ENCODE measurements at places on chromosomes 12 and 14. TPM values are rescaled to one million over a fixed set of nuclear protein-coding genes. Genes with fewer than 3 reads are reported as not detected.

DNA sequence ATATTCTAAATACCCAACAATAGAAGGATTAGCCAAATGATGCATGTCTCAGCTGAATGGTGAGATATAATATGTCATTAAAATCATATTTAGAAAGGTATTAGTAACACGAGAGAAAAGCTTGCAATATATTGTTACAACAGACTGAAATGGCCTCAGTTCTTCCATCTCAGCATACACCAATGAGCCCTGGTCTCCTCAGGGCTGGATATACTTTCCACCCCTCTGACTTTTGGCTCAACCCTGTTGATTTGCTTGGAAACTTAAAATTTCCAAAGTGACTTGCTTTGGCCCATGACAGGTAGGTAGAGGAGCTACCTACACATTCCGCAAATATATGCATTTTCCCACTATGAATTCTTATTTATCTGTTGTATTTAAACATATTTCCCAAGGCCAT, 908.1 kb upstream of the TMEM132C start:
- DNase-seq: no peak

GRCh38 chr14:67416085-67416484, 4.1 kb upstream of the PLEK2 start:
- DNase-seq: peak; percentile 52

GRCh38 chr12:12997156-12997555, 2.9 kb downstream of the HEBP1 start:
- DNase-seq: no peak

- no peak for DNase-seq
These were observed 4.2 kb upstream of the LIN7A start for GRCh38 chr12:80941916-80942315.

- DNase-seq: no peak
These were observed 37.7 kb downstream of the FOXN4 start for GRCh38 chr12:109271418-109271817.

GRCh38 chr14:86912709-86913108, 1080.3 kb downstream of the GALC start:
- DNase-seq: no peak

DNA sequence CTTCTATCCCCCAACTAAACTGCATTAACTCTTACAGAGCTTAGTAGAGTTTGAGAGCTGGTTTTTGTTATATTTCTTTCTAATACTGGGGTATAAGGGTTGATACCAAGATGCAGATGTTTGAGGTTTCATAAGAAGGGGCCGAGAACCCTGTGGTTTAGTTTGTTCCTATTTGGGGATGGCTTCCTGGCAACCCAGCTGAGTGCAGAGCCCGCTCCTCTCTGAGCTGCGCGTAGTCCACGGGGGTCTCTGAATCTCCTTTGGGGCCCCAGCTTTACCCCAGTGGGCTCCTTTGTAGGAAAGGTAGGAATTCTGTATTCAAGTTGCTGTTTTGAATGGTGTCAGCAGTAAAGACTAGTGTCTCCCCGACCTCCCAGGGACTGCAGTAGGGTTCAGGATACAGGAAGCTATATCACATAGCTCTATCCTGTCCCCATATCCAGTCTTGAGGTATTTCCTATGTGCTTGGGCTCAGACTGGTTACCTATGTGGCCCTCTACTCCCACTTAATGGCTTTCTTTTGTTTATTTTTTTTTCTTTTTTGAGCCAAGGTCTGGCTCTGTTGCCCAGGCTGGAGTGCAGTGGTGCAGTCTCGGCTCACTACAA, 25.4 kb downstream of the PLXNC1 start:
- DNase-seq: no peak

GRCh38 chr14:36238666-36239363, 62.3 kb upstream of the PTCSC3 start:
- no peak for DNase-seq

DNA sequence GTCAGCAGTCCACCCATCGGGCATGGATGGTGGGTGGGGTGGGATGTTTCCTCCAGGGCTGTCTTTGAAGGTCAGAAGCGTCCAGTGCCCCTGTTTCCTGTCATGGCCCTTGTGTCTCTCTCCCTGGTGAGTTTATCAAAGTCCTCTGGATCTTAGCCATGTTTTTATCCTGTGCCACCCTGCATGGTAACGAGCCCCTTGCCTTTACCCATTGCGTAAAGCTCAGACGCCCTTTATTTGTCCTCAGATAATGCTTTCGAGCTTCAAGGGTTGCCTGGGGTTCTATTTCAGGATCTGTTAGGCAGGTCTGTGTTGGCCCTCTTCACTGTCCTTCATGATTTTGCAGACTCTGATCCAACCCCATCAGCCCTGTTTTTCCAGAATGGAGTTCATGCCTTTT, 172.9 kb downstream of the TSPAN9 start:
- no peak for DNase-seq

DNA sequence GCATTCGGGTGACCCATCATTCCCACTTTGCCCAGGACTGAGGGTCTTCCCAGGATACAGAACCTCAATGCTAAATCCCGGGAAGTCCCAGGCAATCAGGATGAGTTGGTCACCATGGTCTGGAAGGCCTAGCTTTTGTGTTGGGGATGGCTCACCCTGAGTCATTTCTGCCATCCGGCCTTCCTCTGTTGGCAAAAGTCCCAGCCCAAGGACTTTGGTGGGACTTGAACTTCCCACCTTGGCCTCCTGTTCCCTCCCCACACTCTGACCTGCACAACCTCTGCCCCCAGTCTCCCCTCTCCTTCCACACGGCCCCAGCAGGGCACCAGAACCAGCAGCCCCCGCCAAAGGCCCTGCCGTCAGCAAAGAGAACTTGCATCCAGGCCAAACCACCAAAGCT, 24.6 kb upstream of the NCOR2 start:
- DNase-seq: peak; percentile 21

DNA sequence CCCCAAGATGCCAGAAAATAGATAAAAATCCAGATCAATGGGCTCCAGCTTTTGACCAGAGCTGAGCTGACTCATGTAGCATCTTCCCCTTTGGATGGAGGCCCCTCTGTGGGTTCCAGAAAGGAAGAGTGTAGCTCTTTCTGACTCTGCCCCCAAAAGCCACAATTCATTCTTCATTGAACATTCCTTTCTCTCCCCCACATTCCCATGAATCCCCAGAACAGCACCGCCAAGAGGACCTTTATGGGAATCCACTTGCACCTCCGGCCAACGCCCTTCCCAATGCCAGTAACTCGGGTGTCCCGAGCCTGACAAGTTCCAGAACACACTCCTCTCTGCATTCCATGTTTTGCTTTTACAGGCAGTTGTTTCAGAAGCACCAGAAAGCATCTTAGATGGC, 210.6 kb upstream of the DIO3 start:
- DNase-seq: no peak

Gene EFS
- 0.23 TPM for total RNA-seq

Gene KRT8
- 645 TPM for total RNA-seq

Gene PLEKHG7
- total RNA-seq: 0.13 TPM

Gene RFX4
- total RNA-seq: 0.06 TPM

Gene LRRC10
- total RNA-seq: not detected

Gene TRIM9
- total RNA-seq: 0.79 TPM
